ENCODE measurements at places on chromosomes 11 and 22.

- DNase-seq: no peak
Observed at GRCh38 chr11:65417702-65418430, 4.7 kb upstream of the NEAT1 start.

GRCh38 chr11:117217141-117218084, 14.5 kb downstream of the PCSK7 start:
- no peak for DNase-seq

DNA sequence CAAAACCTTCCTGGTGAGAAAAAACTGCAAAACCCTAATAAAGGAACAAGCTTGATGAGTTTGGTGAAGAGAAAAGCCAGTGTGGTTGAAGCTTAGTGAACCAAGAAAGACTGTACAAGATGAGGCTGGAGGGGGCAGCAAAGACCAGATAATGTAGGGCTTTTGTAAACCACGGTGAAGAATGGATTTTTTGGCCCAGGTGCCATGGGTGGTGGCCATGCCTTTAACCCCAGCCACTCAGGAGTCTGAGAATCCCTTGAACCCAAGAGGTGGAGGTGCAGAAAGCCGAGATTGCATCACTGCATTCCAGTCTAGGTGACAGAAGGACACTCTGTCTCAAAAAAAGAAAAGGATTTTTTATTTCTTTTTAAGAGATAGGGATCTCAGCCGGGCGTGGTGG, 5.0 kb upstream of the ZDHHC5 start:
- peak; percentile 39 for DNase-seq

- no peak for DNase-seq
Observed at GRCh38 chr11:64360448-64360921, 1.5 kb downstream of the RPS6KA4 start.

DNA sequence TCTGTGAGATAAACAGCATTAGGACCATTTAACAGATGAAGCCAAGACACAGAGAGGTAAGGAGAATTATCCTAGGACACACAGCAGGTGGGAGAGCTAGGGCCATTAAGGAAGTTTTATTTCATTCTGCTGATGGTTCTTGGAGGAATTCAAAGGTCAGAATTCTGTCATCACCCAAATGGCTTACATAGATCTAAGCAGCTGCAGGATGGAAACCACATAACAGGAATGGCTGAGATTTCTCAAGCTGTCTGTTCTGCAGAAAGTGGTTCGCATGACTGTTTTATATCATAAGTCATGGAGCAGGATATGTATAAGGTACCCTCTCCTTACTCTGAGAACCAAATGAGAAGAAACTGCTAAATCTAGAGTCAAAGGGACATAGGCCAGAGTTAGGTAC, 163.2 kb upstream of the NARS2 start:
- no peak for DNase-seq

GRCh38 chr11:45917286-45917622, 423 bp downstream of the PEX16 start:
- DNase-seq: no peak

- DNase-seq: peak; percentile 1
Observed at GRCh38 chr11:85379066-85379465, 248.1 kb downstream of the DLG2 start.

DNA sequence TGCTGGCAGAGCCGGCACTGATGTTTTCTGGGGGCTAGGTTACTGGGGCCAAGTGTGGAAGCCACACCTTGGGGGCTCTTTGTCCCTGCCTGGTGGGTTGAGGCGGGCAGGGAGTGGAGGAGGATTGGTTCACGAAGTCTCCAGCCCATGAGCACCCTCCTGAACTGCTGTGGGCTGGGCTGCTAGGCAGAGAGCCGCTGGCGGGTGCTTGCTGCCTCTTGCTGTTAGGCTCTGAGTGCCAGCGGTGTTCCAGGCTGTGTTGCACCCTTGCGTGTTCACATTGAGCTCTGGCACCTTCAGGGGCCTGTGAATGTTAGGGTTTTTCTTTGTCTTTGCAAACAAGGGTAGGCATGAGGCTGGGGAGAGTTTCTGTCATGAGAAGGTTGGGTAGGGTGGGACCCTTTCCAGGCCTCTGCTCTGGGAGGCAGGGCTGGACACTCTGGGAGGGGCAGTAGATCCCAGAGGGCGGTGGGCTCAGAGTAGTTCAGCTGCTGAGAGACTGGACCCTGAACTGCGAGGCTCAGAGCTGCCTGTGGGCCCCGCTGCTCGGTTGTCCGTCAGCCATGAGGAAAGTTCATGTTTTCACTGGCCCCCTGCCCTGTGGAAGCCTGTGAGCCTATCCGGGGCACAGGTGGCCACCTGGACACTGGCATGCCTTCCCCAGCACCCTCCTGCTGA, 24.0 kb upstream of the TMEM191C start:
- no peak for DNase-seq

- no peak for DNase-seq
Observed at GRCh38 chr22:35641494-35642120, 6.6 kb upstream of the APOL6 start.

DNA sequence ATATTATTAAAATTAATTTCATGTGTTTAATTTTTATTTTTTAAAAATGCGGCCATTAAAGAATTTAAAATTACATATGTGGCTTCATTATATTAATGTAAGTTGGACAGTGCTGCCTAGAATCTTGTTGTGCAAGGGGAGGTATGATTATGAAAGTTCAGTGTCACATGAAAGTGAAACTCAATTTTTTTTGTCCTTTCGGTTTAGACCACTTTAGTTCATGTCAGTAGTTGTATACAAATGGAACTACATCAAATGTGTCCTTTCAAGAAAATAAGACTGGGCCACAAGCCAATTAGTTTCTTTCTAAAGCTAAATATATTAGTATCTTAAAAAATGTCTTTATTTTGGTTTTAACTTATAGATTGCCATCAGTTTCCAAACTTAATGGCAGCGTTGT, 35.7 kb downstream of the TBCEL start:
- no peak for DNase-seq

GRCh38 chr11:118715837-118716260, 36.4 kb upstream of the TREH start:
- peak; percentile 65 for DNase-seq

DNA sequence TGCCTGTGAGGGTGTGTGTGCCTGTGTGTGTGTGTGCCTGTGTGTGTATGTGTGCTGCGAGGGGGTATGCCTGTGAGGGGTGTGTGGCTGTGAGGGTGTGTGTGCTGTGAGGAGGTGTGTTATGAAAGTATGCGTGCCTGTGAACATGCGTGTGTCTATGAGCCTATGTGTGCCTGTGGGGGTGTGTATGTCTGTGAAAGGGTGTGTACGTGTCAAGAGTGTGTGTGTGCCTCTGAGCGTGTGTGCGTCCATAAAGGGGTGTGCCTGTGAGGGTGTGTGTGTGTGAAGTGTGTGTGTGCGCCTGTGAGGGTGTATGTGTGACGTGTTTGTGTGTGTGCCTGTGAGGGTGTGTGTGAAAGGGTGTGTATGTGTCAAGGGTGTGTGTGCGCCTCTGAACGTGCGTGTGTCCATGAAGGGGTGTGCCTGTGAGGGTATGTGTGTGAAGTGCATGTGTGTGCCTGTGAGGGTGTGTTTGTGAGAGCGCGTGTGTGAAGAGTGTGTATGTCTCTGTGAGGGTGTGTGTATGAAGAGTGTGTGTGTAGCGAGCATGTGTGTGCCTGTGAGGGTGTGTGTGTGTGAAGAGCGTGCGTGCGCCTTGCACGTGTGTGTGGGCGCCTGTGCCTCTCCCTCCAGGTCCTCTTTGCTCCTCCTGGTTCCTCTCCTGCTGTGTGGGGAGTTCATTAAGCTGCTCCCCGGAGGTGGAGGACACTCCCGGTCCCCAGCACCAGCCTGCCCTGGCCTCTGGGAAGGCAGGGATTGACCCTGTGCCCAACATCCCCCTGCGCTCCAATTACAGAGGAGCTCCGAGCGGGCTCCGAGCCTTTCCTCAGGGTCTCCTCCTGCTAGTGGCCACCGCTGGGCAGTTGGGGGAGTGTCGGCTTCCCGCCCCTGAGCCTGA, 53.3 kb downstream of the CACNA1I start:
- DNase-seq: no peak

DNA sequence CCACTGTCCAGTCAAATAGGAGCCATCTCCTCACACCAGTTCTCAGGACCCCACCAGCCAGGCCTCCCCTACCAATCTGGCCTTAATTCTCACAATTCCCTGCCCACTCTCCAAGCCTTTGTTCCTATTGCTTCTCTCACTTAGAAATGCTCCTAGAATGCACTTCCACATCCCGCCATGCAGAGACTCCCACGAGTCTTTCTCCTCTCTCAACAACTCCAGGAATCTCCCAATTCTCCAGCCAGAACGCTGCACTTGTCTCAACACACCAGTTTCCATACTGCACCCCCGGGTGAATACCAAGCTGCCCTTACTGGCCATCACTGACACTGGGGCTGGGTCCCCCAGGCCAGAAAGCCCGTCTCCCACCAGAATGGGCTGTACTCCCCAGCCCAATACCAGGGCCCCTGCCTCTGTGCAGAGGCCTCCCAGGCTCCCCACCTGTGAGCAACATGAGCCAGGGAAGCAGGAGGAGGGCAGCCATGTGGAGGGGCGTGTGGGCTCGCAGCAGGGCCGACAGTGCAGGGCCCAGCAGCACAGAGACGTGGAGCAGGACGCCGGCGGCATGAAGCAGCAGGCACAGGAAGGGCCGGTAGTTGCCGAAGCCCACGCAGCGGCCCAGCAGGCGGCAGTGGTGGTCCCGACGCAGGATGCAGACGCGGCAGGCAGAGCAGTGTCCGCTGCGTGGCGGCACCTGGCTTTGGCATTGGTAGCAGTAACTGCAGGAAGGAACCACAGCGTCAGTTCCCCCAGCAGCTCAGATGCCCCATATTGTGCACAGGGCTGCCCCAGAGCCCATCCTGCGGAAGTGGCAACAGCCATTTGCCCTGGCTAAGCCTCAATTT, 2.4 kb downstream of the ZDHHC24 start:
- peak; percentile 71 for DNase-seq

- DNase-seq: no peak
Observed at GRCh38 chr11:22728600-22729389, 62.4 kb downstream of the GAS2 start.

GRCh38 chr11:128627666-128628324, 40.4 kb upstream of the ETS1 start:
- DNase-seq: no peak

DNA sequence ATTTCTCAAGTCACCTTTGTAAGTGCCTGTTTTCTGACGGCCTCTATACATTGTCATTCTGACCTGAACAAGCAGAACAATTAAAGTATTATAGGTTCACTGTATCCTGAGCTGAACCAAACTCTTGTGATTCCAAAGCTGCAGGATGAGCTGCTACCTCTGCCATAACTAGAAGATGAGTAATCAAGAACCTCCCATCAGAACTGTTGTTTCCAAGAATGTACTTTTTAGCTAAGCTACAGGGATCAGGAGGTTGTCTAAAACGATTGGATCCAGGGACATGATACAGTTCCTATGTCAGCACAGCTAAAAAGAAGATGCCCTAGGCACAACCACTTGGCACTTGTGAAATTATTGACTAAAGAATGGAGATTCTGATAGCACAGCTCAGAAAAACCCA, 288.4 kb upstream of the CCDC90B start:
- no peak for DNase-seq

- no peak for DNase-seq
Observed at GRCh38 chr11:19595840-19596751, 116.5 kb upstream of the NAV2 start.

DNA sequence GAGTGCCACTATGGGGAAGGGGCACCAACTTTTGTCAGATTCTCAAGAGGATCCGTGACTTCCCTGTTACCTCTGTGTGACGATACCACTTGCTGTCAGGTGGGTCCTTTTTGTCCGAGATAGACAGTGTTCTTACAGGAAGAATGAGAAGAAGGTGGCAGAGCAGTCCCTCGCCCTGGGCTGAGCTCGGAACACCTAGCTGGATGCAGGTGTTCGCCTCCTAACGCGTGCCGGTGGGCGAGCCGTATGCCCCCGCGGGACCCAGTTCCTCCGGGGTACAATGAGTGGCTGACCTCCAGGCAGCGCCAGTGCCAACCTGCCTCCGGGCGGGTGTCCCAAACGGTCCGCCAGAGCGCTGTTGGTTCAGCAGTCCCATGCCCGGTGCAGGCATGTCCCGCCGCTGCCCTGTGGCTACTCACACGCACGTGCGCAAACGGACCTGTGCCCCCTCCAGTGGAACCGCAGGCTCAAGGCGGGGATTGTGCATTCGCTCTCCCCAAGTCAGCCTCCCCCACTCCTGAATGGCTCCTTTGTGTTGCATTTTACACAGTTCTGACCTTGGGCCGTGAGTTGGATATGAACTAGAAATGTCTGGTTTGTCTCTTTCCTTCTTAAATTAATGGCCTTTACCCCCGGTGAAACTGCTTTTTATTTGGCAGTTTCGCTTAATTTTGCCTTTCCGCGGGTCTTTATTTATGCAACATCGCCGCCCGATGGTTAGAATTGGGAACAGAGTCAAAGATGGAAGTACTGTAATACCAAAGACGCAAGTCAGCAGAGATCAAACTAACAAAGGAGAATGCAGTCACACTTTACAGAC, 1.1 kb upstream of the ABTB2 start:
- DNase-seq: peak; percentile 76

DNA sequence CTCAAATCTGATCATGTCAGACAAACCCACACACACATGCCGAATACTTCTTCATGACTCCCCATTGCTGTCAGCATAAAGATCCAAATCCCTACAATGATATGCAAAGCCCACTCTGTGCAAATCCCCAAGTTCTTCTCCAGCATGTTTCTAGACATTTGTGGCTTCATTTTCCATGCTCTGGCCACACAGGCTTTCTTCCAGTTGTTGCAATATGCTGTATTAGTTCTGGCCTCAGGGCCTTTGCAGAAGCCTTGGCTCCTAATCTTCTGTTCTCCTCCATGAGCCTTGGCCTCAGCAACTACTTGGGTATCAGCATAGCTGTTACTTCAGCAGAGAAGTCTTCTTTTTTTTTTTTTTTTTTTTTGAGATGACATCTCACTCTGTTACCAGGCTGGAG, 49.6 kb downstream of the NAV2 start:
- DNase-seq: no peak

DNA sequence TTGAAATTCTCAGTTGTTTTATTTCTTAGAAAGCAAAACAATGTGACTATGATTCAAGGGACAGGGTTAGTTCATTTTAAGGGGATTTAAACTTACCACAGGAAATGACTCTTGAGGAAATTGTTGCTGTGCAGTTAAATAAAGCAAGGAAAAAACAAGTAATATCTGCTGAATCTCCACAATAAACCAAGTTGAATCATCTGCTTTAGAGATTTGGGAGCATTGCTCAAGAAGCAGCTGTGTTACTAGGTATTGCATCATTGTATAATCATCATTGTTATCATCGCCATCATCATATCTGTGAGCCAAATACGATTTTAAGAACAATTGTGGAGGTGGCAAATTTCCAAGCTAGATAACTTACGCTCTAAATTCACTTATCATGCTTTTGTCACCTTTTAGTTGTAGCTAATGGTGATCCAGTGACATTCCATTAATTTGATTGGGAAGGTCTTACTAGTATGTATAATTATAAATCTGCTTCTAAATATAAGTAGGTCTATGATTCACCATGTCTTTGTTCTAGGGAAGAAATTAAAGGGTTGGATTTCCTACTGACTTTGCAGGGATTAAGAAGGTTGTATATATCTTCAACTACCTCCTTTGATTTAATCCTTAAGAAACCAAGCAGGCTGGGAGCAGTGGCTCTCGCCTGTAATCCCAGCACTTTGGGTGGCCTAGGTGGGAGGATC, 19.9 kb downstream of the MMP10 start:
- no peak for DNase-seq

GRCh38 chr11:71557257-71557656, 8.1 kb upstream of the KRTAP5-10 start:
- DNase-seq: no peak

GRCh38 chr22:25403811-25404471, 160.5 kb upstream of the GRK3 start:
- DNase-seq: peak; percentile 55
